ENCODE measurements at places on chromosomes 12 and 14. TPM values are rescaled to one million over a fixed set of nuclear protein-coding genes. Genes with fewer than 3 reads are reported as not detected.

Gene VRTN
- total RNA-seq, result not detected

Gene SIX4
- total RNA-seq, result 44.8 TPM

GRCh38 chr12:104609445-104609844, 152.7 kb downstream of the CHST11 start:
- DNase-seq, result no peak
- H3K36me3 ChIP-seq, result no peaks in the 10 kb centered on the region
- H3K27me3 ChIP-seq, result no peaks in the 10 kb centered on the region
- H3K4me1 ChIP-seq, result peaks cover 6% of the 10 kb centered on the region

DNA sequence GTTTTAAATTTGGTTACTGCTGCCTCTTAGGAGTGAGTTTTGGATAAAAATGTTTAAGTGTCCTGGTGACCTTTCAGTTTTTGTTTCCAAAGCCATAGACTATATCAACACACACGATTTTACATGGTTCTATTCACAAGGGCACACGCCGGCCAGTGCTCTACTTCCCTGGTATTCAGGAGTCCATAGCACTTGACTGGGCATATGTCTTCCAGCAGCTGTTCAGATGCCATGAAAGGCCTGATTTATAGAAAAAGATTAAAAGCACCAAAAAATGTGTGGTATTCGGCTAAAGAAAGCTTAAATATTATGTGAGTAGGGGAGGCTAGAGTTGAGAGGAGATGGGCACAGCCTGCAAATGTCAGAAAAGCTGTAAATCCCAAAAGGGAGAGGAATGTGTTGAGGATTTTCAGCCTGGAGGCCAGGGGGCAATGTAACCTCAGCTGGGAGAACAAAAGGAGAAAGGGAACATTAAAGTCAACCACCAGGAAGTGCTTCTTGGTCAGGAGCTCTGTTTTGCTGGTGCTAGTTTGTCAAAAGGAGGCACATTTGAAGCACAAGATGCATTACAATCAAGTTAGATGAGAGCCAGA, 478.4 kb downstream of the RAD51B start:
- DNase-seq, result no peak
- no peaks in the 10 kb centered on the region for H3K36me3 ChIP-seq
- H3K27me3 ChIP-seq, result no peaks in the 10 kb centered on the region
- no peak overlapping the region for H3K27ac ChIP-seq

- H3K27ac ChIP-seq, result no peak overlapping the region
- no peaks in the 10 kb centered on the region for H3K4me1 ChIP-seq
- H3K27me3 ChIP-seq, result no peaks in the 10 kb centered on the region
- no peaks in the 10 kb centered on the region for H3K36me3 ChIP-seq
These were observed 78.3 kb downstream of the LGMN start for GRCh38 chr14:92670160-92670559.
